Substantia nigra (tissue), 51 donors: ENCODE measurements at places on chromosomes 7 and 10.

DNA sequence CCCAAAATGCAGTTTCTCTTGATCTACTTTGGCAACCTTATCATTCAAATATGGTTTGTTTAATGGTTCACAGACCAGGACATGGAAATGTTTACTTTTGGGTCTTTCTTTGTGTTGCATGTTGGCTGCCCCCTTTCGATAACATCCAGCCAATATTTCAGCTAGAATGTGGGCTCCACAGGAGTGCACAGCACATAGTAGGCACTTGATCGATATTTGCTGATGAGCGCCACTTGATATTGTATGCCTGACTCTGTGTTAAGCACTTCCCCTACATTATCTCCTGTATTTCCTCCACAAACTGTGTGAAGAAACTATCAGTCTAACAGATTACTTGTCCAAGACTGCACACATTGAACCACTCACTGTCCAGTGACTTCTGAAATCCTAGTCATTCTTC lies 60.2 kb downstream of the SMURF1 start:
- no peak for DNase-seq

DNA sequence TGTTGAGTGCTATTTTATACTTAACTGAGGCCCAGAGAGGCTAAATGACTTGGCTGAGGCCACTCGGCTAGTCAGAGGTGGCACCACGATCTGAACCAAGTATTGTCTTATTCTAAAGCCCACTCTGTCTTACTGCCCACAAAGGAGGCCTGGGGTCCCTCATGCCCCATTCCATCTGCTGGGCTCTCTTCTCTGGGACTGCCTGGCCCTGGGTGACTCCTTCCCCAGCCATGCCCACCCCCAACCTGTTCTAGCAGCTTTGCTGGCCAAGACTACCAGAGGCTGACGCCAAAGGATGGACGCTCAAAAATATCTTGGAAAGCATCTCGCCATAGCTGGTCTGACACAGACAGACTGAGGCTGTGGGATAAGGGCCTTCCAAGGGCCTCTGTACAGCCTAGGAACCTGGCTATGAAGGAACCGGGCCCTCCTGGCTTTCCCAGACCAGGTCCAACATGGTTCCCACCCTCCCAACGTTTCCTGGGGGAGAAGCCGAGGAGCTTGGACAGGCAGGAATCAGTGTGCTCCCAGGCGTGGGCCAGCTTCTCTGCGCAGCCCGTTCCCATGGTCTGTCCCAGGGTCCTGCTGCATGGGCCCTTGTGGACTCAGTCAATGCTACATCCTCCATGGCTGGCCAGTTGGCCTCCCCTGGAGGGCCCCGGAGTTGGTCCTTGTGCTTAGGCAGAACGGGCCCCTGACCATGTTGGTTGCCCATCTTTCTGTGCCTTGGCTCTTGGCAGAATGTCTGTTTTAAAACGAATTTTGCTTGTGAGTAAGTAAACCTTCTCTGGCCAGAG lies 11.7 kb downstream of the HSPA12A start:
- no peak for DNase-seq

GRCh38 chr10:71756311-71757191 lies 16.8 kb downstream of the VSIR start:
- peak; percentile 41 for DNase-seq

- DNase-seq = no peak
Observed at GRCh38 chr10:117662751-117663540, 120.4 kb downstream of the EMX2 start.

- DNase-seq = no peak
Observed at GRCh38 chr7:128840326-128841170, 10.3 kb downstream of the FLNC start.

- DNase-seq = no peak
Observed at GRCh38 chr10:50469778-50470193, 154.0 kb downstream of the SGMS1 start.

DNA sequence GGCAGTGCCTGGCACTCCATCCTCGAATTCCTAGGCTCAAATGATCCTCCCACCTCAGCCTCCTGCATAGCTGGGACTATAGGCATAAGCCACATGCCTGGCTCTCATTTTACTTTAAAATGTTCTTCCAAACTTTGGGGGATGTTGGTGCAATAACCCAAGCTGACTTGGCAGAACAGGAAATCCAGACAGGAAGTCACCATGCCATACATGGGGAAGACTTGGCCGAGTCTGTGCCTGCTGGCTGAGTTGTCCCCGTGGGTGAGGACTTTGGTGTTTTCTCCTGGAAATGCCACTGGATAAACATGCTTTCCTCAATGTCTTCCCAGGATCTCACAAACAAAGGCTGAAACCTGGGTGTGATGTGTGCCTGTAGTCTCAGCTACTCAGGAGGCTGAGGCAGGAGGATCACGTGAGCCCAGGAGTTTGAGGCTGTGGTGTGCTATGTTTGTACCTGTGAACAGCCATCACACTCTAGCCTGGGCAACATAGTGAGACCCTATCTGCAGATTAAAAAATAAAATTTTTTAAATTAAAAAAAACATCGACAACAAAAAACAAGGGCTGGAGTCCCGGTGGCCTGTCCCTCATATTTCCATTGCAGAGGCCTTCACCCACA lies 19.8 kb downstream of the HKDC1 start:
- no peak for DNase-seq

DNA sequence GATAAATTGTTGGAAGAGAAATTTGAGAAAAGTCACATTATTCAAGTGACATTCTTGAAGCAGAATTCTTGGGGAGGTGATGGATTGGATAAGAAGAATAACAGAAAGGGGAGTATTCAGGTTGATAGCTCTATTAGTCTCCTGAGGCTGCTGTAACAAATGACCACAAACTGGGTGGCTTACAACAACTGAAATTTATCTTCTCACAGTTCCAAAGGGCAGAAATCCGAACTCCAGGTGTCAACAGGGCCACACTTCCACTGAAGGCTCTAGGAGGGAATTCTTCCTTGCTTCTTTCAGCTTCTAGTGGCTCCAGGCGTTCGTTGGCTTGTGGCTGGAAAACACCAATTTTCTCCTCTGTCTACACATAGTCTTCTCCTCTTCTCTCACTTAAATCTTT lies 99.8 kb downstream of the TES start:
- DNase-seq = no peak

DNA sequence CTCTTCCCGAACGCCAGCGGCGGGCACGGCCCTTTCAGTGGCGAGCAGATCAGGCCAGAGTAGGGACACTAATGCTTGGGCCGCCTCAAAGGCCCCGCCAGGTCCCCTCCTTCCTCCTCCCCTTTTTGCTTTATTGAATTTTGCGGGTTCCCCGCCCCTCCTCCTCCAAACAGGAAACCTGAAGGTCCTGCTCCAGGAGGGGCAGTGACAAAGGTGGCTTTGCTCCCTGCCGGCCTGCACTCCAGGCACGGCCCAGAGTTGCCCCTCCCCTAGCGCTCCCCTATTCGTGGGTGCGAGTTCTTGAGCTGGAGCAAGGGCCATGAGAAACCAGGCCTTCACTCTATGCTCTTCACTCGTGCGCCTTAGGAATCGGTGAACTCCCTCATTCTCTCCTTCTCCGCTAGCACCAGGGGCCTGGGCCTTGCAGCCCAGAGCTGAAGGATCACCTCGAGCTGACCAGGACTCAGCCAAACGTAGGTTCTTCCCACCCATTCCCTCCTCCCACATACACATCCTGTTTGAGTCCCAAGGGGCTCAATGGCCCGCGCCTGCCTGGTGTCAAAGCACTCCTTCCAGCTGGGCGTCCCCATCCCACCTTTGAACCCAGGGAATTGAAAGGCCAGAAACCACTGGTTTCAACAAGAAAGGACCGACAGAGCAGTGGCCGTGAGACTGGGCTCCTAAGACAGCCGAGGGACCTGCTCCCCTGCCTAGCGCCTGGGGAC lies 619 bp upstream of the HOXA6 start:
- DNase-seq = no peak

- DNase-seq = no peak
Observed at GRCh38 chr7:55965805-55966421, 1.5 kb downstream of the NIPSNAP2 start.

- DNase-seq = no peak
Observed at GRCh38 chr7:130222-130572, 62.2 kb upstream of the FAM20C start.

- DNase-seq = no peak
Observed at GRCh38 chr10:91798649-91799611, 704 bp downstream of the TNKS2 start.

DNA sequence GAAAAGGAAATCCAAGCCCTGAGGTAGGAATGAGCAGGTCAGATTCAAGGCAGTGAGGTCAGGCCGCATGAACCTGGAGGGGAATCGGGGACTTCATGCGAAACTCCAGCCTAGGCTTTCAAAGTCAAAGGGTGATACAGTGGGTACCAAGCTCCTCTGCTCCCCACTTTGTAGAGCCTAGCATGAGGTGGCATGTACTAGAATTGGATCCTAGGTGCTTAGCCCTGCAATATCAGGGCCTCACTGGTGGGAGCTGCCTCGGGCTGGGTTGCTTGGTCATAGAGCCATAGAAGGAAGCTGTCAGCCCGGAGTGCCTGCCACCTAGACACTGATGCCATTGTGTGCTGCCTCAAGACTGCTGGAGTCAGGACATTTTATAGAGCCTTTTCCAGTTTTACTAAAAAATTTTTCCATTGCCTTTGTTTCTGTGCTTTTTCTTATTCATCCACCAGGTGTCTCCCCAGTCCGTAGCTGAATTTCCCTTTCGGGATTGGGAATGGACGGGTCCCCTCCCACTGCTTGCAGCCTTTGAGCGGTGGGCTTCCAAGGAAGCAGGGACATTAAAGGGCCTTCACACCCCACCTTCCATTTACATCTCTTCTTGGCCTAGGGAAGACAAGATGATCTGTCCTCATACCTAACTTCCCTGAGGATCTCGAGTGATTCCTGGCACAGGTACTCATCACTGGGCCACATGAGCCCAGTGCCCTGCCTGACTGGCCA lies 5.5 kb upstream of the LZTS2 start:
- DNase-seq = no peak

- no peak for DNase-seq
Observed at GRCh38 chr7:29523728-29524127, 39.9 kb upstream of the PRR15 start.

- no peak for DNase-seq
Observed at GRCh38 chr7:100190048-100190711, 12.5 kb downstream of the STAG3 start.

GRCh38 chr7:39313974-39314373 lies 252.2 kb upstream of the YAE1 start:
- DNase-seq = no peak

DNA sequence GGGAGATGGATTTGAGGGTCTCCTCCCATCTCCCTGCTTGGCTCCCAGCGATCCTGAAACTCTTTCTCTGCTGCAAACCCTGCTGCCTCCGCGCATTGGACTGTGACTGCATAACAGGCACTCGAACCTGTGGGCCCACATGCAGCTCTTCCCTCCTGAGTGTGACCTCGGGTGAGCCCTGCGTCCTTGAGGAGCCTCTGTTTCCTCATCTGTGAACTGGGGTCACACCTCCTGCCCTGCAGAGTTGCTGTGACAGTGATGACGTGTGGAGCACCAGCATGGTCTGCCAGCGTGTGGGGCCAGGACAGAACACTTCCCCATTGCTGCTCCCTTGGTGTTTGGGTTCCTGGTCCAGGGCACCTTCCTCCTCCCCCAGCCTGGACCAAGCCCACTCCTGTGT lies 46.9 kb upstream of the PSMG3 start:
- no peak for DNase-seq

- DNase-seq = no peak
Observed at GRCh38 chr10:122835908-122836307, 9.7 kb downstream of the CUZD1 start.

- DNase-seq = no peak
Observed at GRCh38 chr7:73448609-73449008, 15.0 kb downstream of the FZD9 start.

GRCh38 chr7:5665094-5666025 lies 116.1 kb downstream of the RNF216 start:
- no peak for DNase-seq

DNA sequence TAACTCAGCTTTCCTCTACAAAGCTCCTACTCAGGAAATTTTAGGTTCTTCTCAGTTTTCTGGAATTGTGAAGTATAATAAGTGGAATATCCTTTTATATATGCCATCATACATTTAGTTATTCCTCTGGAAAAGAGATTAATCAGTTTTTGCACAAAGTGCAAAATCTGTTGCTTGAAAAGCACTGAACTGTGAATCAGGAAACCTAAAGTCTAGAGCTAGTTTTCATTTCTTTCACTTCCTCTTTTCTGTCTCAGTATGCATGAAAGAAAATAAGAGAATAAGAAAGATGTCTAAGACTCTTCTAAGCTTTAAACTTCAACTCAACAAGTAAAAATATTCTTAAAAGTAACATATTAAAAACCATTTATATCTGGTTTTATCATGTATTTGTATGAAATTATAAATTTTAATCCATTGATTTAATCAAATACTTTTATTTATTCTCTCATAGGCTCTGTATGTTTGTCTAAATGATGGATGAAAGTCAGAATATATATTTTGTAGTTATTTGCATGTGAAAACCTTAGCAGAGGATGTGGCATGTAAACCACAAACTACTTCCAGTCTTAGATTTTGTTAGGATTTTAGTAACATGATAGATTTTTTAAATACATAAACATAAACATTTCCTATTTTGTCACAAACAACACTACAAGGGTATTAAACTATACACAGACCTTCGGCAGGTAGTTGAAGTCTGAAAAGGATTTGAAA lies 1073.0 kb downstream of the XPNPEP1 start:
- no peak for DNase-seq
